ENCODE measurements at places on chromosomes 5 and 9.

GRCh38 chr9:76456202-76456926, 2.6 kb upstream of the GCNT1 start:
- DNase-seq: peak; percentile 92

DNA sequence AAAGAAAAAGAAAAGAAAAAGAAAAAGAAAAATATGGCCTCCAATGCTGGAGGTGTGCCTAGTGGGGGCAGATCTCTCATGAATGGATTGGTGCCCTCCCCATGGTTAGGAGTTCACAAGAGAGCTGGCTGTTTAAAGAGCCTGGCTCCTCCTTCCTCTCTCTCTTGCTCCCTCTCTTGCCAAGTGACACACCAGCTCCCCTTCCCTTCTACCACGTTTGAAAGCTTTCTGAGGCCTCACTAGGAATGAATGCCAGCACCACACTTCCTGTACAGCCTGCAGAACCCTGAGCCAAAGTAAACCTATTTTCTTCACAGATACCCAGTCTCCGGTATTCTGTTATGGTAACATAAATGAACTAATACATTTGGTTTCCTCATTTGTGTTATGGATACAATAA, 14.4 kb upstream of the GALNT10 start:
- no peak for DNase-seq

- DNase-seq: no peak
Observed at GRCh38 chr9:9478741-9479140, 1134.1 kb downstream of the PTPRD start.

GRCh38 chr9:88966894-88967676, 24.2 kb upstream of the S1PR3 start:
- no peak for DNase-seq

DNA sequence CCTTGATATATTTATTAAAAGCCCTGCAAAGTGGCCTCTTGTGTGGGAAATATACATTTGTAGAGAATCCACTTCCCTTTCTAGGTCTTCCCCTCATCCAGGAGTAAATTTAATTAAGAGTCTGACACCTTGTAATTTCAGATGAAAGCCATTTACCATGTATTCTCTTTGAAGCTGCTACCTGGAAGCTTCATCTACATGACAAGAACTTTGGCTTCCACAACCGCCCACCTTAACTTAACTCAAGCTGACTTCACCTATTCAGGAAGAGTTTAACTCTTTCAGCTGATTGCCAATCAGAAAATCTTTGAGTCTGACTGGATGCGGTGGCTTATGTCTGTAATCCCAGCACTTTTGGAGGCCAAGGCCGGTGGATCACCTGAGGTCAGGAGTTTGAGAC, 899.9 kb downstream of the TAF11L14 start:
- DNase-seq: no peak

- DNase-seq: no peak
Observed at GRCh38 chr5:3262451-3262850, 333.2 kb upstream of the IRX1 start.

DNA sequence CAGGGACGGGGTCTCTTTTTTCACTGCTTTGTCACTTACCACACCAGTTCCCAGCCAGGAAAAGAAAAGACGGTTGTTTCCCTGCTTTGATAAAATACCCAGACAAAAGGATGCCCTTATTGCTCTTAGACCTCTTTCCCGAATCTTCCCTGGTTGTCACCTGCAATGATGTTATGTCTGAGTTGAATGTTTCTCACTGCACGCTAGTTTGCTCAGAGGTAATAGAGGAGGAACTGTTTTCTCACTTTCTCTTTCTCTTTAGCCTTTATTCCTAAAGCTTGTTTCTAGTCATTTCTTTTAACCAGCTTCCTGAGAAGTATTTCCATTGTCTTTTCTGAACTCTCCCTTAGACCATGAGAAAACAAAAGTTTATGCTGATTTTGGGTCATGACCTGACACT, 32.9 kb downstream of the ACER2 start:
- no peak for DNase-seq

DNA sequence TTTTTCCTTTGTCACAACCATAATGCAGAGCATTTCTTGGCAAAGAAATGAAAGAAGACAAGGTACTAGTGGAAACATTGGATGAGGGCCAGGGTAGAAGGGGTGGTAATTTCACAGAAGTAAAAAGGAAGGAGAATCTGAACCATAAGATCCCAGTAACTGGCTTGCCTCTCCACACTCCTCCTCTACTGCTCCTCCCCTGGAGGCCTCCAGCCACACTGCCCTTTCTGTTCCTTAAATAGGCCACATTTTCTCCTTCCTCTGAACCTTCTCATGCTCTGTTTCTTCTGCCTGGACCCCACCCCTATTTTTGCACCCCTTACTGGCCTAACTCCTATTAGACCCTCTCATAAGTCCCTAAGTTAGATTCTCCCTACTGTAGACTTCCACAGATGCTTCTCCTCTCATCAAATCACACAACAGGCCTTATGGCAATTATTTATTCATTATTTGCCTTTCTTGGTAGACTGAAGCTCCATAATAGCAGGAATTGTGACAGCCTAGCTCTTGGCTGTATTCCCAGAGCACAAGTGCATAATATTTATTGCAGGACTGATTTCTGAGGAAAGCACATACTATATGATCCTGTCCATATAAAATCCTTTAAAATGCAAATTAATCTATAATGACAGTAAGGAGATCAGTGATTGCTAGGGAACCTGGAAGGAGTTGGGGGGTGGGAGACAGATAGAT, 31.3 kb upstream of the GRIA1 start:
- no peak for DNase-seq

DNA sequence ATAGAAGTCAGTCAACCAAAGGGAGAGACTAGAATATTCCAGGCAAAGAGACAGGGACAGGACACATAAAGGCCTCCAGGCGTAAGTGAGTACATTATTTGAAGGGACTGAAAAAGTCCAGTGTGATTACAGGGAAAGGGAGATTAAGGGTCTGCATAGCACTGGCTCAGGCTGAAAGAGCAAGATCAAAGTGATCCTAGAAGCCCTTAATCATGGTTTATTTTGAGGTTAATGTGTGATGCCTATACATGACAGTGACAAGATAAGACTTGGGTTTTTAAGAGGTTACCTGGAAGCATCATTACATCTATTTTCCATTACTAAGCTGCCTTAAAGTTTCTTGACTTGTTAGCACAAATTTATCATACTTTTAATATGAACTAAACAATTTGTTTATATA, 25.8 kb downstream of the LMBRD2 start:
- peak; percentile 2 for DNase-seq

DNA sequence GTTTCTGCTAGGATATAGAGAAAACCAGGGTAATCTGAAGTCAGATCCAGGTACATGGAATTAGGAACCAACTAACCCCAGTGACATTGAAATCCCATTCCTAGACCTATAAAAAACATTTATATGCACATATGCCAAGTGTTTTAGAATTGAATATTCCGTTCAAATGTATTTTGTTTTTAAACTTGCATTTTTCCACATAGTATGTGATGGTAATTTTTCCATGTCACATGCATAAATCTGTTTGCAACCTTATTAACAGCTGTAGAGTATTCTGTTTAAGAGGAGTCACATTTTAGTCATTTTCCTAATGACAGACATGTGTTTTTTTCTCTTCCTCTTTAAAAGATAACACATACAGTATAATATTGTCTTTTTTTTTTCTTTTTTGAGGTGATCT, 50.2 kb downstream of the FOCAD start:
- no peak for DNase-seq

DNA sequence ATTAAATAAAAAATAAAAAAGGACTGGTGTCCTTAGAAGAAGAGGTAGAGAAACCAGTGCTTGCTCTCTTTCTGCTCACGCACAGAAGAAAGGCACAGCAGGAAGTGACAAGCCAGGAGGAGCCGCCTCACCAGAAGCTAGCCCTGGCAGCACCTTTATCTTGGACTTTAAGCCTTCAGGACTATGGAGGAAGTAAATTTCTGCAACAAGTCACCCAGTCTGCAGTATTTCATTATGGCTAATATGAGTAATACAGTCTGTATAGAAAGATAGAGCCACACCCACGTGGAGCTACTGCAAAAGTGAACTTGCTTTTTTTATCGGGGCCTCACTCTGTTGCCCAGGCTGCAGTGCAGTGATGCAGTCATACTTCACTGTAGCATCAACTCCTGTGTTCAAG, 68.4 kb downstream of the PDZD2 start:
- no peak for DNase-seq

DNA sequence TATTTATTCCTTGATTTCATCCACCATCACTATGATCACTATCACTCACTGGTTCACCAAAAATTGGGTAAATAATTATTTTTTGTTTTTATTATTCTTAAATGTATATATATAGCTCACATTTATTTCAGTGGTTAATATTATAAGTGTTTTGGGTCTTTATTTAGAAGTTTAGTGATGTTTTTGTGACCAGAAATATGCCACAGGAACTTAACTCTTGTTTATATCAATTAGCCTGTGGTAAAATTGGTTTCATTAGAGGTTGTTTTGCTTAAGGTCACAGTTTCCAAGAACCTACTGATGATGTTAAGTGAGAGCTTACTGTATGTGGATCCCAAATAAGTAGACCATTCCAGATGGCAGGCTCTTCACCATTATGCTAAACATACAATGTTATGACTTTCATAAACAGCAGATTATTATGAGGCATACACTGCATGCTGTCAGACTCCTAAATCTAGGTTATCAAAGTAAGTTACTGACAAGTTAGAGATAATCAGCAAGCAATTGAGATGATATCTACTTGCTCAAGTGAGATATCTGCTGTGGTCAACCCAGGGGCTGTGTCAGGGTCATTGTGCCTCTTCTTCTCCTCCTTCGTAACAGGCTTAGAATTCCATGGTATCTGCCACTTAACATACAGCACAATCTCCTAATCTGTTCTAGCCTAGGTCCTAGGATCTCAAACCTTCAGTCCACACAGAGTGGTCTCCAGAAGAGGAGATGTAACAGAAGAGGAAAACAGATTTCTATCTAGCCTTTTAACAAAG, 57.6 kb downstream of the NR3C1 start:
- no peak for DNase-seq

- DNase-seq: peak; percentile 8
Observed at GRCh38 chr5:144390133-144390532, 219.5 kb downstream of the KCTD16 start.

GRCh38 chr9:105392531-105392930, 55.3 kb upstream of the FSD1L start:
- DNase-seq: no peak

DNA sequence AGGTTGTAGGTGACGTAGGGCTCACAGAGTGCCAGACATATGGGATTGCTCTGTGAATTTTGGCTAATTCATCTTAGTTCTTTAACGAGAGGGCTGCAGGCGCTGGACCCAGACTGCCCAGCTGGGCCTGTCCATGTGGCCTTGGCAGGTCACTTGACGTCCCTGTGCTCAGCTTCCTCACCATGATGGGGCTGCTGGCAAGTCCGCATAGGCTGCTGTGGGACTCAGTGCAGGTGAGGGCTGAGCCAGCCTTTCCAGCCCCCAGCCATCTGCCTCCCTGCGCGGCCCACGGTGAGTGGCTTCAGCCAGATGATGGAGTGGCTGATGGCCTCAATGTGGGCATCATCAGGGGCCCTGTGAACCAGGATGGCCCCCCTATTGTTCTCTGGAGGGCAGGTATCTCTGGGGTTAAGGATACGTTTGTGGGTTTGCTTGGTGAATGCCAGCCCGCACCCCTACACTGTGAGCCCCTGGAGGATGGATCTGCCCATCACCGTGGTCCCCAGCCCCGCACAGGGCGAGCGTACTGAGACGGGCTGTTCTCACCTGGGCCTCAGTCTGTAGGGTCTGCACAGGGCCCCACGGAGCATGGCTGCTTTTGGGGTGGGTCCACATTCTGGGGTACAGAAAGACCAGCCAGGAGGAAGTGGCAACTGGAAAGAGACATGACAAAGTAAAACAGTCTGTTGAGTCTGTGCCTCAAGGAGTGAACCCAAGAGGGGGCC, 3.7 kb downstream of the CARD19 start:
- no peak for DNase-seq

GRCh38 chr9:93134015-93134739, at the start of gene NINJ1:
Gene NINJ1 (minus strand): TSS chr9:93134251. CDS start chr9:93134217, 34 bp downstream.
- DNase-seq: peak; percentile 53

GRCh38 chr5:112687306-112687705, 50.4 kb upstream of the APC start:
- DNase-seq: no peak

- no peak for DNase-seq
Observed at GRCh38 chr9:96108691-96109380, 193.1 kb downstream of the HSD17B3 start.

GRCh38 chr5:139660105-139660922, 12.2 kb downstream of the CXXC5 start:
- DNase-seq: peak; percentile 90

DNA sequence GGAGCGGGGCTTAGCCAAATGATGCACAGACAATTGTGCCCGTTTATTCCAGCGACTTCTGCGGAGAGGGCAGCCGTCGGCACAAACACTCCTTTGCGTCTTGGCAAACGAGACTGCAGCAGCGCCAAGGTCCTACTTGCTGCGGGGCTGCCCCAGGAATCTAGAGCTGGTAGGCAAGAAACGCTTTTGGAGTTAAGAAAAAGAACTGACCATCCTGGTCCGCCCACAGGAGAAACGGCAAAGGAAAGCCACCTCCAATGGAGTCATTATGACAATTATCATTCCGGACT, 2.3 kb downstream of the RXFP3 start:
- no peak for DNase-seq

DNA sequence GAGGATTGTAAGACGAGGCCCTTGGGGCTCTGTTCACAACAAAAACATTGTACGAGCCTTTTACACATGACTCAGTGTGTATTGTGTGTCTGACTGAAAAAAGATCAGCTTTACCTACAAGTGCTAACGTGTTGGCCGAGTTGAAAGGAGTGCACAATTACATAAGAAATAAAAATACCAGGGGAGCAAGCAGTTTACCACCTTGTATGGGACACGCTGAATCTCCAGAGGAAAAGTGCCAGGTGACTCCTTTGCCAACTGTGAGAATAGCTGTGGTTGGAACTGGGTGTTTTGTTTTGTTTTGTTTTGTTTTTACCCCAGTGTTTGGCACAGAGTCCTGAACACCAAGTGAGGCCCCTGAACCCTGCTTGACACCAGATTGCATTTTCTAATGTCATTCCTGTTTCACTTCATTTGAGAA, 32.8 kb upstream of the ZSWIM6 start:
- no peak for DNase-seq

DNA sequence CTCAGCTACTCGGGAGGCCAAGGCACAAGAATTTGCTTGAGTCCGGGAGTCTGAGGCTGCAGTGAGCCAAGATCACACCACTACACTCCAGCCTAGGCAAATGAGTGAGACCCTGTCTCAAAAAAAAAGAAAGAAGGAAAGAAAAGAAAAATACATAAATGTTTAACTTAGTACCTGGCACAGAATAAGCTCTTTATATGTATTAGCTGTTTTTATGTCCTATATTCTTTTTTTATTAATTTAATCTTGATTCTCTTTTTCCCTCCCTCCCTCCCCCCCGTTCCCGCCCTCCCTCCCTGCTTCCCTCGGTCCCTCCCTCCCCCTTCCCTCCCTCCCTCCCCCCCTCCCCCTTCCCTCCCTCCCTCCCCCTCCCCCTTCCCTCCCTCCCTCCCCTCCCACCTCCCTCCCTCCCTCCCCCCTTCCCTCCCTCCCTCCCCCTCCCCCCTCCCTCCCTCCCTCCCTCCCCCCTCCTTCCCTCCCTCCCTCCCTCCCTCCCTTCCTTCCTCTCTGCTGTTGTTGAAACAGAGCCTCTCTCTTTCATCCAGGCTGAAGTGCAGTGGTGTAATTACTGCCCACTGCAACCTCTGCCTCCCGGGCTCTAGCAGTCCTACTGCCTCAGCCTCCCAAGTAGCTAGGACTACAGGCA, 135.8 kb upstream of the GRHPR start:
- DNase-seq: no peak

GRCh38 chr9:26747611-26748010, 145.0 kb downstream of the CAAP1 start:
- no peak for DNase-seq
